ENCODE measurements at places on chromosomes 1 and 21.

DNA sequence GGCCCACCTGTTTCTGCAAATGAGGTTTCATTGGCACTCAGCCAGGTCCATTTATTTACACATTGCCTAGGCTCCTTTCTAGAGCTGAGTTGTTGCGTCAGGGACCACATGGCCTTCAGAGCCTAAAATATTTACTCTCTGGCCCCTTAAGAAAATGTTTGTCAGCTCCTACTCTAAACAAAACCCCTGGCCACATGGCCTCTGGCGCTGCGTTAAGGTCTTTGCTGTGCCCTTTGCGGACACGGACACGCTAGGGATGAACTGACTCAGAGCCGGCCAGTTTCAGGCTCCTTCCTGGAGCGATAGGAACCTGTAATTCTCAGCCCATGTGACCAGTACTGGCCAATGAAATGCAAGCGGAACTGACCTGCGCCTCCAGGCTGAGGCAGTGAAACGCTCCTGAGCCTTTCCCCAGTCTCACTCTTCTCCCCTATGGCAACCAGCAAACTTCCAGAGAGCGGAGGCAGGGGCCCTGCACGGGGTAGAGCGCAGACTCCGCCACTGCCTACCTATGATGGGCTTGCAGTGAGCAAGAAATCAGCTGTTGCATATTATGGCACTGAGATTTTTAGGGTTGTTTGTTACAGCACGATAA lies 160.3 kb downstream of the ETS2 start:
- peak; percentile 77 for DNase-seq

DNA sequence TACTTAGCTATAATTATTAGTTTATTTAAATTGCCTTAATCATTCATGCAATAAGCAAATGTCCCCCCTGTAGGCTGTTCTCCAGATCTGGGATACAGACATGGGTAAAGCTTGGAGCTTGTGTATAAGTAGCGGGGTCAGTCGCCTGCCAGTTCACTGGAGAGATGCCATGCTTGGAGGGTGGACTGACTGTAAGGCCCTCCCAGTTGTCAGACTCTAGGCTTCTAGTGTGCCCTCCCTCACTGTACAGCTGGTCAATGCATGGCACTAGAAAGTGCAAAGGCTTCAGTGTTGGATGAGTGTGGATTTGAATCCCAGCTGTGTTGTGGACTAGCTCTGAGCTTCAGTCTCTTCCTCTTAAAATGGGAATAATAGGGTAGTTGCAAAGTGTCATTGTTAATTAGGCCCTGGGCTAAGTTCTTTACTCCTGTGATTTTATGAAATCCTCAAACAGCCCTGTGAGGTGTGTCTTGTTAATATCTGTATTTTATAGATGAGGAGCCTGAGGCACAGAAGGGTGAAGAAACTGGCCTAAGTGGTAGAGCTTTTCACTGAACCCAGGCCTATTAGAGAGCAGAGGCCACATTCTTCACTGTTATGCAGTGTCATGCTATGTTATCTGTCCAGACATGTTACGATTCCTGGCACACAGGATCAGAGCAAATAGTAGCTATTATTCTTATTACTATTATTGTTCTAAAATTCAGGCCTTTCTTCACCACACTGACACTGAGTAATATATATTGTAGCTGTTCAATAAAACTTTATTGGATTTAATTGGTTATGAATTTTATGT lies 85.9 kb downstream of the ROR1 start:
- DNase-seq, result no peak

DNA sequence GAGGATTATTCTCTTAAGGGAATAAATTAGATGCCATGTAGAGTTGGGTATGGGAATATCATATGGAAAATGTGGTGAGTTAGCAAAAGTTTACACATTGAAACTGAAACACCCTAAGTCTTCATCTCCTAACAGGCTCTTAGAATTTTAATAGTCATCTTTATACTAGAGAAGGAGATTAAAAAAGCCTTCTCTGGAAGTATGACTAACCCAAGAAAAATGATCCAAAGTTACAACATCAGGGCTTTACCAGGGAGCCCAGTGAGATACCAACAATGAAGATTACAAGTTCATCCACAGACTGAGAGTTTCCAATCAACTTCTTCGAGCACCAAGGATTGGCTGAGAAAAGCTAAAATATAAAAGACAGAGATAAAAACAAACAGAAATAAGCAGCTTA lies 70.0 kb upstream of the KIAA0040 start:
- no peak for DNase-seq

DNA sequence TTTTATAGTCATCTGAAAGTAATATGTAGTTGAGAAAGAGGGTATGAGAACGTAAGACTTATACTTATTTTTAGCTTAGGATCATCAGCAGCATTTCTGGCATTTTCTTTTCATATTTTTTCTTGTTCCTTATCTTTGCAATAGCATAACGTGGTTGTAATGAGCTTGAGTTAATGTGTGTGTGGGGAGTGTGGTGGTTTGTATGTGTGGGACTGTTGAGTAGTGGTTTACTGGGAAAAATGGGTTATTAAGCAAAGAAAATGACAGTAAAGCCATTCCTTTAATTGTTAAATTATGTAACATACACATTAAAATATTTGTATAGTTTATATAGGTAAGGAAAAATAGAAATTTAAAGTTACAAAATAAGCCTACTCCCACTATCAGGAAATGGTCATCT lies 15.2 kb downstream of the PIP5K1A start:
- DNase-seq, result no peak

DNA sequence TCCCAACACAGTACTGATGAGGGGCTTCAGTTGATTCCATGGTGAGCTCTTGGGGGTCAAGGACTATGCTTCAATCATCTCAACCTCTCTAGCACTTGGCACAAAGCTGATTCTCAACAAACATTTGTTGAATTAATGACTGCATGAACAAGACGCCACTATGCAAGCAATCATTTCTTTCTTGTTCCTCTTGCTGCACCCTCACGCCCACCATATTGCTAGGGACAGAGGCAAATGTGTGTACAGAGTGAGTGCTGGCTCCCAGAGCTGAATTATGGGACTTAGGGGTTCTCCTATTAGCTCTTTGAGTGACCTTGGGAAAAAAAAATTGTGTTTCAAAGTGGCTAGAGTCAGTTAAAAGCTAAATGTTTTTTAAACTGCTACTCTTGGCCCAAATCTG lies 2.5 kb downstream of the ADAR start:
- no peak for DNase-seq

GRCh38 chr1:156517748-156518147 lies 17.2 kb upstream of the MEF2D start:
- no peak for DNase-seq

GRCh38 chr1:206975306-206975705 lies 5.0 kb upstream of the FCAMR start:
- DNase-seq, result no peak

GRCh38 chr1:151443846-151444782 lies 15.2 kb downstream of the POGZ start:
- DNase-seq, result no peak

GRCh38 chr1:41742219-41742618 lies 176.5 kb downstream of the HIVEP3 start:
- DNase-seq, result no peak

GRCh38 chr21:41521489-41522027 lies 13.6 kb upstream of the TMPRSS2 start:
- no peak for DNase-seq

DNA sequence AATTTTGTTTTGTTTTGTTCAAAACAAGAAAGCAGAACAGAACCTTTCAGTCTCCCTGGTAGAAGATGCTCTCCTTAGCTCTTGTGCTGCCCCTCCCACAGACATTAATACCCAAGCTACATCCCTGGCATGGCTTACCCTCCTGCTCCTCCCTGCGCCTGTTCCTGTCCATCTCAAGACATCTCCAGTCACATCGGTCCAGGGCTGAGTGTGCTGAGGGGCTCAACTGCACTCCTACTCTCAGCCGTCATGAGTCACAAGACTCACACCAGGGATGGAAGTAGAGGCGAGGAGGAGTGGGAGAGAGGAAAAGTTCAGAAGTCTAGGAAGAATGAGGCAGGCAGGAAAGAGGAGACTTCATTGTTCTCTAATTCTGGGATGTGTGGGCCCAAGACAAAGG lies 9.2 kb upstream of the TACSTD2 start:
- no peak for DNase-seq

- DNase-seq, result no peak
Observed at GRCh38 chr21:33686386-33686785, 44.1 kb downstream of the ITSN1 start.

- no peak for DNase-seq
Observed at GRCh38 chr1:38102636-38103035, 56.0 kb upstream of the POU3F1 start.

DNA sequence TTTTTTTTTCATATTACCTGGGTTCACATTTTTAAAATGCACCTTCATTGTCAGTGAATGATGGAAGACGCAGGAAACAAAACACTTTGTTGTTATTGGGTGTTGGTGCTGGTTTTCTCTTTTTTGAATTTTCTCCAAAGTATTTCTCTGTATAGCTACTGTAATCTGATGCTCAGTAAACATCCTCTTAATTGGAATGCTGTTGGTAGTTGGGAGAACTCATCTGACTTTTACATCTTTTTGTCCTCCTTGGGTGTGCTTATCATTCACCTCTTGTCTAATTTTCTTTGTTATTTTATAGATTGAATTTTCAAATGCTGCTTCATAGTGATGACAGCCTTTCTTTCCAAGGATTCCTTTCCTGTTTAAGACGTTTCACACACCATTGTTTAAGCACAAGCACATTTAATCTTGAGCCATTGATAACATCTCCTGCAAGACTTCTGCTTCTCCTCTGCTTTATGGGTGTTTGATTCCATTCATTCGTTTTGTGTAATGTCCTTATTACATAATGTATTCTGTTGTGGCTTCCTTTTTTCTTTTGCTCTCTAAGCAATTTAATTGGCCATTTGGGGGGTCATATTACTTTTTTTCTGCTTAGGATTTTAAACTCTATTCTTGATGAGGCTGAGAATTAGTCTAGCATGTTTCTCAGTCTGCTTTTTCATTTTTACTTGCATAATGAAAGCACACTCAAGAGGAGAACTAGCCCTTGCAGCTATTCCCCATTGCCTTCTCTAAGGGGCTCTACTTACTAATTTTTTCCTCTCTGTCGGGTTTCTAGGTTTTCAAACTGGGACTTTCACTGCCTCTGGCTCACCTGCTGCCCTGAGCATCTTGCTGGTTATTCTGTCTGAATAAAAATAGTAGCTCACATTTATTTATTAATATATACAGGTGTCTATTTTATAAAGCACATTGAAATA lies 42.0 kb upstream of the CD34 start:
- DNase-seq, result no peak

- no peak for DNase-seq
Observed at GRCh38 chr1:235823684-235824083, 43.0 kb downstream of the LYST start.

DNA sequence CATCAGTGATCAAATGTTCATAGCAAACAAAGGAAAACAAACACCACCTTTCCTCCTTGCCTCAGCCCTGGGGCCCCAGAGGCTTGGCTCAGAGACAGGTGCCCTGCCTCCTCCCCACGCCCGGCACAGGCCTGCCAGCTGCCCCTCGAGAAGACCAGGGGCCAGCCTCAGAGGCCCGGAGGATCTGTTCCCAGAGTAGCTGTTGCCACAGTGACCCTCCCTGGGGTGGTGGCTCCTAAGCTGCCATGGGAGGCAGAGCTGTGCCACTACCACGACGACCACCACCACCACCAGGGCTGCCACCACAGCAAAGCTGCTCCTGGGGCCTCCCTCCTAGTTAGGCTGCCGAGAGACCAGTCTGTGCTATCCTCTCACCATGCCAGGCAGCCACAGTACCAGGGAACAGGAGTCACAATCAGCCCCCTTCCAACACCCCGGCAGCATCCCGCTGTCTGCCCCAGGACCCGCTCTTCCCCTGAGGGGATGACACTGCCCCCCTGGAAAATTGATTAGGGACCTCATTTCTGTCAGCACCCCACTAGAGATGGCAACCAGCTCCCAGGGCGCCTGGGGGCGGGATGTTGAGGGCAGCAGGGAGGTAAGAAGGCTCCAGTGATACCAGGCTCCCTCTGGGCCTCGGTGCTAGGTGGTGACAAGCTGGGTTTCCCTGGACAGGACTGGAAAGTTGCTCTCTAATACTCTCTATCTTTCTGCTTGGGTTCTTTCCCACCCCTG lies 30.5 kb downstream of the KCNC4 start:
- DNase-seq, result no peak

DNA sequence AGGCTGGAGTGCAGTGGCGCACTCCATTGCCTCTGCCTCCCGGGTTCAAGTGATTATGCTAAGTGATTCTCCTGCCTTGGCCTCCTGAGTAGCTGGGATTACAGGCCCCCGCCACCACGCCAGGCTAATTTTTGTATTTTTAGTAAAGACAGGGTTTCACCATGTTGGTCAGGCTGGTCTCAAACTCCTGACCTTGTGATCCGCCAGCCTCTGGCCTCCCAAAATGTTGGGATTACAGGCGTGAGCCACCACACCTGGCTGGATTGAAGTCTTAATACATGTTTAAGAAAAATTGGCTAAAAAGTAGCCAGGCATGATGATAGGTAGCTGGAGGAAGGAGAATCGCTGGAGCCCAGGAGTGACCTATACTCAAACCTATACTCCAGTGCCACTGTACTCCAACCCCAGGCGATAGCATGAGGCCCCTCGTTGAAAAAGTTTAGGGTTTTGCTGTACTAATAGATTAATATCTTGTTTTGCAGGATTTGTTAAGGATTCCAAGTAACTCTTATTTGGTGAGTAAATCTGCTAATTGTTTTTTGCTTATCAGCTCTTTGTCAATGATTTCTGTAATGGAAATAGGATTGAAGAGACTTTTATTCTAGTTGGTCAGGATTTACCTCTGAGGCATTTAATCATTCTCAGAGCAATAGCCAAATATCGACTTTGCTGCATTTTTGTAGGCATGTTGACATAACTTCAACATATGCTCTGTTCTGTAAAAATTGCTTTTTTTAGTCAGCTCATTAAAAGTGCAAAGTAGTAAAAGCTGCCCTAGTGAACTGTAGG lies 2.0 kb downstream of the RCC1 start:
- DNase-seq, result no peak

DNA sequence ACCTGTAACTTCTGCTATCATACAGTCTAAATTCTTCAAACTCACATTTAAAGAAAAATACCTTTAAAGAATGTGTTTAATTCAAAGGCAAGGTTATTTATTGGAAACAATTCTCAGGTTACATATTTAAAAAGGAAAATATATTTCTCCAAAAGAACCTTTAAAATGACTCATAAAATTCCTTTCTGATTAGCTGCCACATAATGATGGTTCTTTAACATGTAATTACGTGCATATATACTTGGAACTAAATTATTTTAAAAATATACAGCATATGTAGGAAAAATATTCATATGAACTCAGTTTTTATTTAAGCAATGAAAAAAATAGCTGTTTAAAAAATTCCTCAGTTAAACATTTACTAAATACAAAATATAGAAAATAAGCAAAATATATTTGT lies 173.6 kb downstream of the COP1 start:
- no peak for DNase-seq

All from psoas muscle (tissue), 8 donors.